A549 treated with CpdA at 1 μM for 4 hours (cell line): ENCODE measurements at places on chromosomes 6 and 20. TPM values are rescaled to one million over a fixed set of nuclear protein-coding genes. Genes with fewer than 3 reads are reported as not detected.

FKBP1C gene
- total RNA-seq = 1.7 to 2.7 TPM (median 1.9 TPM) in 5 replicates

OR2J3 gene
- not detected in 5 replicates for total RNA-seq

IER3 gene
- total RNA-seq = 117 to 167 TPM (median 156 TPM) in 5 replicates

HTR1E gene
- not detected in 5 replicates for total RNA-seq

COL9A1 gene
- 0.07 to 0.09 TPM in 2 of 5 replicates, not detected in the others for total RNA-seq

MAS1 gene
- total RNA-seq = not detected in 5 replicates

TRIM31 gene
- total RNA-seq = 1.2 to 2.1 TPM (median 2.1 TPM) in 5 replicates

SHLD1 gene
- total RNA-seq = 5.9 to 7.9 TPM (median 7.2 TPM) in 5 replicates
